NAMALWA (cell line): ENCODE measurements at places on chromosomes 13 and 19.

- DNase-seq: no peak
Observed at GRCh38 chr19:28475525-28475924, 737.4 kb downstream of the UQCRFS1 start.

GRCh38 chr19:48355365-48355954 is 8.3 kb downstream of the TMEM143 start:
- DNase-seq: no peak

GRCh38 chr19:49950590-49950948 is 10.4 kb downstream of the SIGLEC11 start:
- DNase-seq: no peak

- DNase-seq: no peak
Observed at GRCh38 chr19:16207490-16208025, 9.8 kb downstream of the AP1M1 start.

GRCh38 chr13:81194362-81194761 is 853.4 kb upstream of the SPRY2 start:
- DNase-seq: no peak

GRCh38 chr19:3193256-3194105 is 7.8 kb downstream of the NCLN start:
- no peak for DNase-seq

- DNase-seq: peak; percentile 31
Observed at GRCh38 chr13:49641801-49642291, 13.5 kb downstream of the ARL11 start.

DNA sequence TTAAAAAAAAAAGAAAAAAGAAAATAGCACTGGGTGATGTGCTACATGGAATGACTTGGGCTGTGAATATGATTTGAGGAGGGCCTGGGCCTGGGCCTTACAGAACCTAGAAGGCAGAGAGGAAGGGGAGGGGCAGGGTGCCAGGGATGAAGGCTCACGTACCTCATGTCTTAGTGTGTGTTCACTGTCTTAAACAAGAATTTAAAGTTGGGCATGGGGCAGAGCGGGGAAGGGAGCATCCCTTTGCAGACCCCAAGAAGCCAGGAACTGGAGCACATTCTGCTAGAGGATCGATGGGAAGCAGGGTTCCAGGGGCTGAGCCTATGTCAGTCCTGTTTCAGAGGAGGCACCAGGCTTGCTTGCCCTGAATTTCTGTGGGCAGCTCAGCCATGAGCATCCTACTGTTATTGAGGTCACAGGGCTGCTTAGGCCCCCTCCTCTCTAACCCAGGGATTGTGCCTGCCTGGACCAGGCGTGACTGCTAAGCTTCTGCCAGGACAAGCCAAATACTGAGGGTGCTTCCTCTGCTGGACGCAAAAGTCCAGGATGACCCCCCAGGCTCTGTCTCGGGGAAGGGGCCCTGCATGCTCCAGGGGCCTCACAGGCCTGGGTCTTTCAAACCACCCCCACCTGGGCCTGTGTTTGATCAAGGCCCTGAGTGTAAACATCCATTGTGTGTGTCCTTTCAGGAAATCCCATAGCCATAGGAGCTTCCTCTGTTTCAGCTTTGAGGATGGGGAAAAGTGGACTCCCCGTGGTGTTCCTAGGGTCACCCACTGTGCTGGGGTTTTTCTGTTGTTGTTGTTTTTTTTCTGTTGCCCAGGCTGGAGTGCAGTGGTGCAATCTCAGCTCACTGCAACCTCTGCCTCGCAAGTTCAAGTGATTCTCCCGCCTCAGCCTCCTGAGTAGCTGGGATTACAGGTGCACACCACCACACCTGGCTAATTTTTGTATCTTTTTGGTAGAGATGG is 4.8 kb downstream of the LSR start:
- no peak for DNase-seq

- DNase-seq: no peak
Observed at GRCh38 chr13:65456150-65456912, 1773.8 kb downstream of the PCDH9 start.

GRCh38 chr19:28066161-28066560 is 1146.8 kb downstream of the UQCRFS1 start:
- no peak for DNase-seq

GRCh38 chr19:11273989-11274388 is 11.7 kb upstream of the DOCK6 start:
- no peak for DNase-seq

DNA sequence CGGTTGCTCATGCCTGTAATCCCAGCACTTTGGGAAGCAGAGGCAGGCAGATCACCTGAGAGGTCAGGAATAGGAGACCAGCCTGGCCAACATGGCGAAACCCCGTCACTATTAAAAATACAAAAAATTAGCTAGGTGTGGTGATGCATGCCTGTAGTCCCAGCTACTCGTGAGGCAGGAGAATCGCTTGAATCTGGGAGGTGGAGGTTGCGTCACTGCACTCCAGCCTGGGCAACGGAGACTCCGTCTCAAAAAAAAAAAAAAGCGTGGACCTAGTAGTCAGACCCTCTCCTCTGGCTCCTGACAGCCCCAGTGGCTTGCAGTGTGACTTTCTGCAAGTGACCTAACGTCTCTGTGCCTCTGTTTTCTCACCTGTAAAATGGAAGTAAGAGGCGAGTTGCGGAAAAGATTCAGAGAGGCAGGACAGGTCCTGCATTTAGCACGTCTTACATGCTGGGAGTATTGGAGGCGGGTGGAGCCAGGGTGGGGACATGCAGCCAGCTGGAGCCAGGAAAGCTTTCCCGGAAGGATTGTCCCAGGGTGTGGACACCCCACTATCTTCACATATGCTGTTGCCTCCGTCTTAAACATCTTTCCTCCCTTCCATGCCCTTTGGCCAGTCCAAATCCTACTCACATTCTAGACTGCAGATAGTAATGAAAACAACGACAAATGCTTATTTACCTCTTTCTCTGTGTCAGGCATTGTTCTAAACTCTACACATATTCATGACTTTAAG is 2.9 kb downstream of the TUBB4A start:
- DNase-seq: no peak

GRCh38 chr19:1486720-1487575 is 3.2 kb downstream of the PCSK4 start:
- DNase-seq: no peak

- DNase-seq: no peak
Observed at GRCh38 chr19:7709932-7710460, 8.1 kb upstream of the FCER2 start.

DNA sequence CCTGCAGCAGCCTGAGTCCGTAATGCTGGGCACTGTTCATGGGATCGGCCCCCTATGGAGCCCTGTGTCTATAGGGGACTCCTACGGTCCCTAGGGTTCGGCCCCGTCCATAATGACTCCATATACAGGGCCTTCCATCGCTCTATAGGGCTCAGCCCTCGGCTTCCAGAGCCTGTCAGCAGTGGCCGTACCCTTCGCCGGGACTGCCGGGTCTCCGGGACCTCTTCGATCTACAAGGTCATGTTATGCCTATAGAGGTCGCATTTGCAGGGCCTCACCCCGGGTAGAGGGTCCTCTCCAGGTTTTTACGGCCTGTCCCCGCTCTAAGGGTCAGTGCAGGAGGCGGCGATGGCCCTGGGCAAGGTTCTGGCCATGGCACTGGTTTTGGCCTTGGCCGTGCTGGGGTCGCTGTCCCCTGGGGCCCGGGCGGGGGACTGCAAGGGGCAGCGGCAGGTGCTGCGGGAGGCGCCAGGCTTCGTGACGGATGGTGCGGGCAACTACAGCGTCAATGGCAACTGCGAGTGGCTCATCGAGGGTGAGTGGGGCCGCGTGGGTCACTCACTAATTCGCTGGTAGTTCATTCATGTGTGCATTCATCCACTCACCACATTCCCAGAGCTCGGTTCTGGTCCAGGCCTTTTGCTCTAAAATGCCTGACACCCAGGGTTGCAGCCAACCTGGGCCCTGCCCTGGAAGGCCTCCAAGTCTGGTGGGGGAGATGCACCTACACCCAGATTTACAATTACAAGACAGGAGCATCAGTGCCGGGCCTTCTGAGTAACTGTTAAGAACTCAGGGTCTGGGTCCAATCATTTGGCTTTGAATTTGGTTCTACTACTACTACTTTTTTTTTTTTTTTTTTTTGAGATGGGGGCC is 699 bp downstream of the MEGF8 start:
- DNase-seq: peak; percentile 62

GRCh38 chr13:40371531-40372125 is 294.8 kb downstream of the FOXO1 start:
- no peak for DNase-seq

DNA sequence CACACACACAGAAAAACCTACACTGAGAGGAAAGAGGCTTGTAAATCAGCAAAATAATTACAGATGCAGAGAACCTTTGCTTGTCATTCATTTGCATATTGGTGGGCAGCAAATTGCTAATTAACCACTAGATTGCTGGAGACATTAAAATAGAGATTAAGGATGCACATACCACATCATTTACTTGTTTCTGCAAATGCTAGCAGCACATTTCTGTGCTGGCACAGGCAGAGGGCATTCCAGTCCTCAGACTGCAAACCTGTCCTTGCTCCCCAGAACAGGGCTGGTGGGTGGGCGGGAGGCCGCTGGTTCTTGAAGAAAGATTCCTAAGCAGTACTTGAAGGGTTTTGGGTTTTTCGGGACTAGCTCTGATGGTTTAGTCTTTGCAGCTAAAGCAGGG is 941 bp upstream of the SIAH3 start:
- DNase-seq: no peak

DNA sequence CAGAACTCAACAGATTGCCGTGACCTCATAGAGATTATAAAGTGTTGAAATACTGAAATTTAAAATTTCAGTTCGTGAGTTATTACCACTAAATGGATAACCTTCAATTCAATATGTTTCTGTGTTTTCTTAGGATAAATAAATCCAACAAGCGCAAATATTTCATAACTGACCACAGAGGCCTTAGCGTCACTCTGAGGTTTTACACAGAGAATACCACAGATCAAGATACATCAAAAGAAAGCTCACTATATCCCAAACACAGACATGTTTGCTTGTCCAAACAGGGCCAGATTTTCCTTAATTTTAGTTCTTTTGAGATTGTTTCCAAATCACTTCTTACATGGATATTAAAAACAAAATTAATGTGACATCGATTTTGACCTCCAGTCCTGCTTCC is 235.8 kb downstream of the EFNB2 start:
- no peak for DNase-seq

- DNase-seq: no peak
Observed at GRCh38 chr13:51636349-51636890, 52.2 kb downstream of the WDFY2 start.

- DNase-seq: no peak
Observed at GRCh38 chr19:54316746-54317107, 3.8 kb upstream of the LILRA5 start.

GRCh38 chr13:48505597-48506091 is 27.2 kb downstream of the RCBTB2 start:
- peak; percentile 65 for DNase-seq

GRCh38 chr19:35345671-35346111 is 2.0 kb upstream of the FFAR1 start:
- DNase-seq: no peak

- DNase-seq: no peak
Observed at GRCh38 chr13:81551036-81551435, 1210.1 kb upstream of the SPRY2 start.

DNA sequence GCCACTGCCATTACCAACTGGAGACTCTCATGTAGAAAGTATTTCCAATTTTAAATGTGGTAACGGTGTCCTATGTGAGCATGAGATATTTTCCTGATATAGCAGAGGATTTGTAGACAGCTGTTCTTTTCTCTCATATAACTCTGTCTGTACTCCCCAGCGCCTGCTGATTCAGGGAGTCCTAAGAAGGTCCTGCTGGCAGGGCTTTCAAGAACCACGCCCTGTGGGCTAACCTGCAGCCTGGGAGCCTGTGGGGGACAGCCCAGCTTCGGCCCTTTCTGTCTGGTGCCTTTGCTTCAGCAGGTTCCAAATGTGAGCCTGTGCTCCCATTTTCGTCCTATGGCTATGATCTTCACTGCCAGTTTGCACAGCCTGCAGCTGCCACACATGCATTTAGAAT is 316.8 kb downstream of the ATP8A2 start:
- no peak for DNase-seq

- DNase-seq: peak; percentile 91
Observed at GRCh38 chr19:45076029-45076850, at the start of gene ZNF296. TSS of gene ZNF296 (minus strand) at chr19:45076478. CDS start at chr19:45076373, 105 bp downstream.

GRCh38 chr13:72868229-72868628 is 86.3 kb downstream of the PIBF1 start:
- no peak for DNase-seq

DNA sequence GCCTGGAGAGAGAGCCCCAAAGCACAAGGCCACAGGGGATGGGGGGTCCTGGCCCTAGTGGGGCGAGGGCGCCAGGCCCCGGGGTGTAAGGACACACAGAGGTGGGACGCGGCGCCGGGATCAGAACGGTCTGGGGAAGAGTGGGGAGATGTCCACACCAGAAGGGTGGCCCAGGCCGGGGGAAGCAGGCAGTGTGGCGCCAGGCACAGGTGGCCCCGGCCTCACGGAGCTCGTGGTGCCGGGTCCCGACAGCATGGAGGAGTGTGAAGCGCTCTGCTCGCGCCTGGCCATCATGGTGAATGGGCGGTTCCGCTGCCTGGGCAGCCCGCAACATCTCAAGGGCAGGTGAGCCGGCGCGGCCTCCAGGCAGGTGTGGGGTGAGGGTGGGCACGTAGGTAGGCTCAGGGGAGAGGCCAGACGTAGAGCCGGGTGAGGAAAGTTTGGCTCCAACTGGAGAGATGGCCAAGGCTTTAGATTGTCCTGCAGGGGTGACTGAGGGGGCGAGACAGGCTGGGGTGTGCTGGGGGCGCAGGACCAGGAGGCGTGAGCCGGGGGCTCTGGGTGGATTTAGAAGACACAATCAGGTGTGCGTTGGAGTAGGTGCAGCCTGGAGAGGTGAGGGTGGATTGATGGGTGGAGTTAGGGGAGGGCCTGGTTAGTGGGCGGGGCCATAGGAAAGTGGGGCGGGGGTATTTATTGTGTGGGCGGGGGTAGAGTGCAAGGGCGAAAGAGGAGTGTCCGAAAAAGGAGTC is 2.9 kb upstream of the ARHGAP45 start:
- DNase-seq: peak; percentile 45

DNA sequence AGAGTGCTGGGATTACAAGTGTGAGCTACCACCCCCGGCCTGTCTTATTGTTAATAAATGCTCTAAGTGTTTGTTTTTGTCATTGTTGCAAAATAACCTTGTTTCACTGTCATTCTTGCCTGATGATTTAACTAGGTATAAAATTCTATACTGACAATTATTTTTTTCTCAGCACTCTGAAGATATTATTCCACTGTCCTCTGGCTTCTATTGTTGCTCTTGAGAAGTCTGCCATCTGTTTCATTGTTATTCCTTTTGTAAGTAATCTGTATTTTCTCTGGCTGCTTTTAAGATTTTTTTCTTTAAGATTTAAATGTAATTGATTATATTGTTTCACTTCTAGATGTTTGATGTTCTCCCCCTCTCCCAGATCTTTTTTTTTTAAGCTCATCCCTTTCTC is 17.6 kb downstream of the ZNF420 start:
- no peak for DNase-seq

GRCh38 chr19:15418231-15418578 is 583 bp downstream of the AKAP8L start:
- DNase-seq: no peak

GRCh38 chr19:5882421-5882968 is 12.2 kb upstream of the FUT5 start:
- no peak for DNase-seq

GRCh38 chr19:3665681-3666544 is 34.4 kb downstream of the PIP5K1C start:
- DNase-seq: peak; percentile 62

- DNase-seq: no peak
Observed at GRCh38 chr19:35377656-35378055, 6.8 kb downstream of the GPR42 start.
